ENCODE measurements at places on chromosomes 5 and 9. TPM values are rescaled to one million over a fixed set of nuclear protein-coding genes. Genes with fewer than 3 reads are reported as not detected.

The MRPL36 gene
- total RNA-seq: 118 TPM

The FBP1 gene
- 0.39 TPM for total RNA-seq

- DNase-seq: no peak
These were observed 3.8 kb downstream of the TCOF1 start for GRCh38 chr5:150361301-150361700.

DNA sequence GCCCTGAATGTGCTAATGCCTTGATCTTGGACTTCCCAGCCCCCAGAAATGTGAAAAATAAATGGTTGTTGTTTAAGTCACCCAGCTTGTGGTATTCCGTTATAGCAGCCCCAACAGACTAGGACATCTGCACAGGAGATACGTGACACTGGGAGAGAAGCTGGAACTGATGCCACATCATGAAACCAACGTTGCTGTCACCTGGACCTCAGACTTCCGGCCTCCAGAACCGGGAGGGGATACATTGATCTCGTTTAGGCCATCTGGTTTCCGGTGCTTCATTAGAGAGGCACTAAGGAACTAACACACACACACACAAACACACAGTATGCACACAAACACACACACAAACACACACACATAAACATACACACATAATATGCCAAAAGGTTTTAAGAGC lies 75.0 kb upstream of the ICE1 start:
- no peak for DNase-seq

- no peak for DNase-seq
These were observed 52.5 kb downstream of the ECPAS start for GRCh38 chr9:111431684-111432083.

DNA sequence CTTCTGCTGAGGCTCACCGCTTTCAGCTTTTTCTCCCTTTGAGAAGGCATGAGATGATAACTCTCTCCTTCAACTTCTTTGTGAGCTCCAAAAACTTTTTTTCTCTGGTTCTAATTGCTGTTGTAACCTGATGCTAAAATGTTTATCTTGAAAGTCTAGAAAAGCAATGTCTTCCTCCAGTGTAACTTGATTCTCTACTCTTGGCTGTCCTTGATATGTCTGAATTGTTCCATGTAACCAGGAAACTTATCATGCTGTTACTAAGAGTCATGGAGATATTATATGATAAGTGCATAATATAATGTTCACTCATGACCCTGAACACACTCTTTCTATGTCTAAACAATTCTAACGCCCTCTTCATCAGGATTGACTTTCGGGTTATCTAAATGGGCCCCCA lies 128.0 kb upstream of the ABCA1 start:
- DNase-seq: no peak

Data from activated T-helper 1 cell treated with anti-CD3 and anti-CD28 coated beads, Interleukin-12 subunit alpha, Interleukin-12 subunit beta, Interleukin-2, Interleukin-4 antibody, amounts not matched to agents 30 ng/mL and 10 ng/mL and 1 ng/mL, durations not matched to agents 14 hours and 24 hours and 36 hours (primary cell).